Panc1 (cell line): ENCODE measurements at places on chromosomes 11 and 22. TPM values are rescaled to one million over a fixed set of nuclear protein-coding genes. Genes with fewer than 3 reads are reported as not detected.

- no peak overlapping the region for H3K4me3 ChIP-seq
- DNase-seq, result no peak
- no peak overlapping the region for H3K27ac ChIP-seq
- H3K27me3 ChIP-seq, result no peaks in the 10 kb centered on the region; the same call in 1 of the 2 replicates
These were observed 54.7 kb upstream of the SLC6A5 start for GRCh38 chr11:20544603-20545237.

GRCh38 chr11:97345032-97345431 lies 955.2 kb downstream of the JRKL start:
- H3K27me3 ChIP-seq, result no peaks in the 10 kb centered on the region
- DNase-seq, result no peak
- H3K4me3 ChIP-seq, result no peak overlapping the region
- H3K4me1 ChIP-seq, result no peaks in the 10 kb centered on the region

DNA sequence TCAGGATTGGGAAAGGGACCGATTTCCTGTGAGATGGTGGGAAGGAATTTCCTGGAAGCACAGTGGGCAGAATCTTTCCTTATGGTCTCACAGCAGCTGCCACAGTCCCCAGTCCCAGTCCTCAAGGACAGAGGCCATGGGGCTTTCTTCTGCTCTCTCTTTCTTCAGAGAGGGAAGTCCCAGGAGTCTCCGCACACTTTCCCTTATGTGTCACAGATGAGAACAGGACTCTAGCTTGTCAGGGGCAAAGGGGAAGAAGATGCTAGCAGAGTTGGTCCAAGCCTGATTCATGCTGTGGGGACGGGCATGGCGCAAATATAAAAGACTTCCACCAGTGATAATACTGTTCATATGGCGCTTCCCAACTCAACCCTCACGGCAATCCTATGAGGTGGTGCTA lies 7.5 kb upstream of the PPFIA1 start:
- no peak for DNase-seq
- H3K4me1 ChIP-seq, result peaks cover 5% of the 10 kb centered on the region; the same call in 1 of the 2 replicates
- H3K4me3 ChIP-seq, result no peak overlapping the region
- H3K36me3 ChIP-seq, result no peaks in the 10 kb centered on the region

Gene FBLN1
- total RNA-seq, result 143 TPM
